IMR-90 (cell line): ENCODE measurements at places on chromosomes 3 and 15. TPM values are rescaled to one million over a fixed set of nuclear protein-coding genes. Genes with fewer than 3 reads are reported as not detected.
A peak's percentile ranks its signal among the peaks of the same experiment; 100 is the strongest.

DNA sequence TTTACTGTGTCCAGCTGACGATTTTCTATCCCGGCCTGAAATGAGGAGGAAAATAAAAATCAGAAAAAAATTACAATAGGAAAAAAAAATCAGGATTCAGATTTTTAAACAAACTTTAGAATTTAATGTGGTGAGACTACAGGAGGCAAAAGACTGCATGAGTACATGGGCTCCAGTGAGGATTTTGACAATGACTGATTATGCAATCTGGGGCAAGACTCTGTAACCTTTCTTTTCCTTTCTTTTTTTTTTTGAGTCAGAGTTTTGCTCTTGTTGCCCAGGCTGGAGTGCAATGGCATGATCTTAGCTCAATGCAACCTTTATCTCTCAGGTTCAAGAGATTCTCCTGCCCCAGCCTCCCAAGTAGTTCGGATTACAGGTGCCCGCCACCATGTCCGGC is 29.9 kb downstream of the SPG11 start:
- no peak overlapping the region for H3K27ac ChIP-seq
- H3K27me3 ChIP-seq = no peaks in the 10 kb centered on the region
- peaks cover 30% of the 10 kb centered on the region for H3K36me3 ChIP-seq
- peaks cover 2% of the 10 kb centered on the region; the same call in 1 of the 2 replicates for H3K4me1 ChIP-seq
- peak; percentile 36 for DNase-seq
- no peak overlapping the region for H3K4me3 ChIP-seq

DNA sequence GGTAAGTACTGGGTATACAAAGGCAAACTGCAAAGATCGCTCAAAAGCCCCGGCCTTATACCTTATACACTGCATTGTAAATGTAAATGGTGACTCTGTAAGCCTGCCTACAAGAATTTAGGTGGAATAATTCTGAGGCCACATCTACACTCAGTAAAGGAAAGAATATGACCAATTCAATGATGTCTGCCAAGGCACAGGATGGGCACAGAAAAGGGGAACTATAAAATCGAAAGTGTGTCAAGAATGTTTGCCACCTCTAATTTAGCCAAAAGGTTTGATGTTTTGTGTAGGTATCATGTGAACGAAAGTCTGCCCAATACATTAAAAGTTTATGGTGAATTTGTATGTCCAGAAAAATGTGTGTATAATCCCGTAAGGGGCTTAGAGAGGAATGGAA is 96.1 kb downstream of the FOXP1 start:
- no peaks in the 10 kb centered on the region for H3K27me3 ChIP-seq
- no peaks in the 10 kb centered on the region for H3K4me1 ChIP-seq
- H3K27ac ChIP-seq = no peak overlapping the region
- no peak overlapping the region for H3K4me3 ChIP-seq
- no peak for DNase-seq

DNA sequence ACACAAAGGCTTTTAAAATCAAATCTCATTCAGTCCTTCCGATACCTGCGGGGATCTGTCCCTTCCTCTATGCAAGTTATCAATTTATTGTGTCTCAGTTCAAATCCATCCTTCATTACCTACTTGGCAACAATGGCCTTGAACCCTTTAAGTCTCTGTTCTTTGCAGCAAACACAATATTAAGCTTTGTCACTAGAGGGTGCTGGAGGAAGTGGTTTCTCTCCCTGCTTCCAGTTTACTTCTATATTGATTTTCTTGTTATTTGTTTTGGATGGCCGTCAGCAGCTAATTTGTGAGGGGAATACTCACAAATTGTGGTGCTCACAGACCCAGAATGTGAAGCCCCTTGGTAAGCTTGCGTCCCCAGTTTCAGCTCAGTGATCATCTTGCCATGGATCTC is 278.3 kb downstream of the FGF12 start:
- no peak overlapping the region for H3K4me3 ChIP-seq
- H3K27ac ChIP-seq = no peak overlapping the region
- DNase-seq = no peak
- H3K4me1 ChIP-seq = no peaks in the 10 kb centered on the region
- H3K27me3 ChIP-seq = no peaks in the 10 kb centered on the region
- no peaks in the 10 kb centered on the region for H3K36me3 ChIP-seq

GRCh38 chr3:191290311-191291025 is 38.7 kb upstream of the CCDC50 start:
- no peaks in the 10 kb centered on the region for H3K27me3 ChIP-seq
- no peak overlapping the region for H3K4me3 ChIP-seq
- no peaks in the 10 kb centered on the region for H3K36me3 ChIP-seq
- no peak for DNase-seq
- no peak overlapping the region for H3K27ac ChIP-seq

GRCh38 chr3:44228900-44229299 is 12.8 kb upstream of the TOPAZ1 start:
- H3K27me3 ChIP-seq = no peaks in the 10 kb centered on the region
- no peaks in the 10 kb centered on the region for H3K36me3 ChIP-seq
- no peaks in the 10 kb centered on the region for H3K4me1 ChIP-seq
- no peak overlapping the region for H3K4me3 ChIP-seq

DNA sequence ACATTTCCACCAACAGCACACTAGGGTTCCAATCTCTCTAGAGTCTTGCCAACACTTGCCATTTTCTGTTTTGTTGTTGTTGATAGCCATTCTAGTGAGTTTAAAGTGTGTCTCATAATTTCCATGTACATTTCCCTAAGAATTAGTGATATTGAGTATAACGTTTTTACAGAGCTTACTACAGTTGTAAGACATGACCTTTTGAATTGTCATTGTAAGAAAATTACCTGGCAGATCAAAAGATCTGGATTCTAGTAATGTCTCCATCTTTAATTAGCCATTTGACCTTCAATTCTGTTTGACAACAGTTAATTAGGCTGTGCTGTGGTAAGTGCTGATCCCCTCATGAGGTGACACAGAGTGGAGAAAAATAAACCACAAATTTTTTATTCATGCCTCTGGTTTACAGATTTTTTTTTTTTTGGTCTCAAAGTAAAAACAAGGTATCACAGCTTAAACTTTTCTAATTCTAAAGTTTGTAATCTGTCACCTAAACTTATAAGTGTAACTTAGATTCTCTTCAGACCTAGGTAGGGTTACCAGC is 20.9 kb downstream of the MCTP2 start:
- H3K4me1 ChIP-seq = no peaks in the 10 kb centered on the region; the same call in 1 of the 2 replicates
- H3K4me3 ChIP-seq = no peak overlapping the region
- DNase-seq = no peak
- H3K27ac ChIP-seq = no peak overlapping the region
- no peaks in the 10 kb centered on the region for H3K36me3 ChIP-seq
- no peaks in the 10 kb centered on the region for H3K27me3 ChIP-seq

GRCh38 chr15:67807836-67808235 is 17.5 kb upstream of the SKOR1 start:
- no peak overlapping the region for H3K27ac ChIP-seq
- peaks cover 8% of the 10 kb centered on the region for H3K27me3 ChIP-seq
- DNase-seq = no peak
- H3K4me3 ChIP-seq = no peak overlapping the region

DNA sequence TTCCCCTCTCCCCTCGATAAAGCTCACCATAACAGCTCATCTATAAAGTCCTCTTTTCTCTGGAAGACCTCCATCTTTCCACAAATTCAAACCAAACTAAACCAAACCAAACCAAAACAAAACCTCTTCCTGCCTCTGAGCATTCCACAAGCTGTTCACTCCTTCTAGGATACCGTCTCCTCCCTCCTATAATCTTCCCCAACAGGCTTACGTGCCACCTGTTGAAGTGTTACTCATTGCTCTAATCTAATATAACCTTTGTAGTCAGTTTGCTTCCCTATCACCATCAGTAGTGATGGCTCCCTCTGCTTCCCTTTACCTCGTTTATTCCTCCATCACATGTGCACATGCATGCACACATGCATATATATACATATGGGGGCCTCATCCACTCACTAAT is 12.7 kb upstream of the CCR9 start:
- no peaks in the 10 kb centered on the region for H3K4me1 ChIP-seq
- H3K27ac ChIP-seq = no peak overlapping the region
- no peak for DNase-seq
- H3K27me3 ChIP-seq = peaks cover 49% of the 10 kb centered on the region
- no peak overlapping the region for H3K4me3 ChIP-seq
- H3K36me3 ChIP-seq = no peaks in the 10 kb centered on the region

- H3K4me3 ChIP-seq = no peak overlapping the region
- H3K27me3 ChIP-seq = no peaks in the 10 kb centered on the region
- no peaks in the 10 kb centered on the region for H3K36me3 ChIP-seq
- H3K27ac ChIP-seq = no peak overlapping the region
These were observed 254.9 kb upstream of the IGF1R start for GRCh38 chr15:98393471-98393870.

IFT122 gene
- 27.2 and 28.0 TPM in 2 replicates for total RNA-seq

SLC15A2 gene
- under 0.01 and 0.18 TPM in 2 replicates for total RNA-seq

CCR3 gene
- not detected in 2 replicates for total RNA-seq
